ENCODE measurements at places on chromosomes 16 and 17. TPM values are rescaled to one million over a fixed set of nuclear protein-coding genes. Genes with fewer than 3 reads are reported as not detected.

The EME1 gene
- polyA plus RNA-seq: 32.6 TPM

The TP53TG3B gene
- not detected for polyA plus RNA-seq

The G6PC1 gene
- not detected for polyA plus RNA-seq

The CLDN7 gene
- polyA plus RNA-seq: 0.10 TPM

The ABCA6 gene
- polyA plus RNA-seq: 7.0 TPM

The IL34 gene
- polyA plus RNA-seq: not detected

The SNX20 gene
- 17.0 TPM for polyA plus RNA-seq

The CEP20 gene
- 52.2 TPM for polyA plus RNA-seq

The SARM1 gene
- 6.0 TPM for polyA plus RNA-seq

The GRAPL gene
- 2.8 TPM for polyA plus RNA-seq

Data from GM12878 (cell line).